Activated T-helper 2 cell treated with anti-CD3 and anti-CD28 coated beads, Interferon-gamma antibody, Interleukin-2, Interleukin-4, amounts not matched to agents 10 μg/mL and 5 μg/mL and 100 μg/mL, durations not matched to agents 14 hours and 24 hours and 36 hours (primary cell): ENCODE measurements at places on chromosomes 4 and X. TPM values are rescaled to one million over a fixed set of nuclear protein-coding genes. Genes with fewer than 3 reads are reported as not detected.

DNA sequence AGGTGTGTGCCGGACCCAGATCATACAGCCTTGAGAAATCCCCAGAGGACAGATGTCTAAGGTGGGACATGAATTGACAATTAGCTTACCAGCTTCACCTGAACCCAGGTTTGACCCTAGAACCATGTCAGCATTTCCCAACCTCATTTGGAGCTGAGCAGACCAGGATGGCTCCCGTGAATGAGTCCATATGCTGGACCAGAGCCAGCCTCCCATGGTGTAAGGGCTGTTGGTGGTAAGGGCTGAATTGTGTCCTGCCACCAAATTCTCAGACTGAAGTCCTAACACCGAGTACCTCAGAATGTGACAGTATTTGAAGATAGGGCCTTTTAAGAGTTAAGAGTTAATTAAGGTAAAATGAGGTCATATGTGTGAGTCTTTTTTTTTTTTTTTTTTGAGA, 88.3 kb downstream of the SLC34A2 start:
- H3K4me3 ChIP-seq: no peak overlapping the region
- no peak overlapping the region for H3K27ac ChIP-seq
- no peaks in the 10 kb centered on the region for H3K4me1 ChIP-seq
- no peaks in the 10 kb centered on the region for H3K36me3 ChIP-seq
- no peaks in the 10 kb centered on the region for H3K27me3 ChIP-seq
- no peak for DNase-seq

- H3K4me1 ChIP-seq: no peaks in the 10 kb centered on the region
- no peak overlapping the region for H3K4me3 ChIP-seq
- no peak overlapping the region for H3K27ac ChIP-seq
- no peaks in the 10 kb centered on the region for H3K27me3 ChIP-seq
- no peaks in the 10 kb centered on the region for H3K36me3 ChIP-seq
Measured at GRCh38 chr4:3803946-3804345, 37.8 kb downstream of the ADRA2C start.

GRCh38 chr4:1907848-1908525, 36.8 kb downstream of the NSD2 start:
- peaks cover 48% of the 10 kb centered on the region for H3K4me1 ChIP-seq
- H3K27ac ChIP-seq: peak overlapping the region; percentile 64
- H3K27me3 ChIP-seq: no peaks in the 10 kb centered on the region
- H3K4me3 ChIP-seq: no peak overlapping the region
- H3K36me3 ChIP-seq: peaks cover 80% of the 10 kb centered on the region

GRCh38 chr4:53478671-53479456, 101.4 kb downstream of the FIP1L1 start:
- H3K36me3 ChIP-seq: no peaks in the 10 kb centered on the region
- H3K27ac ChIP-seq: no peak overlapping the region
- DNase-seq: no peak
- peaks cover 6% of the 10 kb centered on the region for H3K27me3 ChIP-seq
- no peak overlapping the region for H3K4me3 ChIP-seq
- no peaks in the 10 kb centered on the region for H3K4me1 ChIP-seq

GRCh38 chr4:39626261-39626660, 12.4 kb downstream of the SMIM14 start:
- H3K27ac ChIP-seq: no peak overlapping the region
- no peak overlapping the region for H3K4me3 ChIP-seq
- H3K27me3 ChIP-seq: no peaks in the 10 kb centered on the region
- DNase-seq: no peak
- H3K4me1 ChIP-seq: peaks cover 3% of the 10 kb centered on the region
- H3K36me3 ChIP-seq: no peaks in the 10 kb centered on the region

GRCh38 chrX:24149351-24150050, at the start of gene ZFX:
Gene ZFX (plus strand): TSS chrX:24149729. CDS start chrX:24172743, 23,014 bp downstream.
- H3K4me3 ChIP-seq: peak within 1 kb of the TSS; percentile 93
- peak within 1 kb of the TSS; percentile 90 for H3K27ac ChIP-seq
- peaks cover 48% of the 10 kb centered on the region for H3K4me1 ChIP-seq
- peak; percentile 57 for DNase-seq

DNA sequence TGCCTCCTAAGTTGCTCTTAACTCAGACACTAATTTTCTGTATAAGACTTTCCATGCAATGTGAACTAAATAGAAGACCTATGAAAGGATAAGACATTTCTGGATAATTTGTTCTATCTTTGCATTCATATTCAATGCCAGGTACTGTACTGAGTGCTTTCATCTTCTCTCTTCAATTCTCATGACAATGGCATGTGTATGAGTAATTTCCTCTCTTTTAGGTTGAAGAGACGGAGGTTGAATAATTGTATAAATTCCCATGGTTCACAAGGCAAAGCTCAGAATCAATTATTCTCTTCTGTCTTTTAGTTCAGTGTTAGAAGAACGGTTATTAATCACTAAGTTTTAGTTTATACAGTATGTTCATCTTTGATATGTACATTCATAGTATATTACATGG, 29.3 kb upstream of the CFAP299 start:
- H3K36me3 ChIP-seq: no peaks in the 10 kb centered on the region
- H3K4me3 ChIP-seq: no peak overlapping the region
- no peaks in the 10 kb centered on the region for H3K27me3 ChIP-seq
- no peaks in the 10 kb centered on the region for H3K4me1 ChIP-seq
- DNase-seq: no peak

DNA sequence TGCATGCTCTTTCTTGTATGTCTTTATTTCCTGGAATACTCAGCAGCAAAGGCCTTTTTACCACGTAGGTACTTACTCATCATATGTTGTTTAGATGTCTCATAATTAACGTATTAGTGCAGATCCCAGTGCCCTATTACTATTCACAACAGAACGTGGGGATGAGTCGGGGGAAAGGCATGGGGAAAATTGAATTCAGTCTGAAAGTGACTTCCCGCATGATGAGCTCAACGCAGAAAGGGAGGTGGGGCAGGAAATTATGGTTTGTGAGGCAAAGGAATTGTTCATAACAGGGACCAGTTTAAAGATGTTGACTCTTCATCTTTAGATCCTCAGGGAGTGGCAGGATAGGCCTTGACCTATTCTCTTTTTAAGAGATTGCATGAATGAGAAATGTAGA, 2.0 kb upstream of the TMPRSS11D start:
- H3K4me3 ChIP-seq: no peak overlapping the region
- H3K4me1 ChIP-seq: no peaks in the 10 kb centered on the region
- H3K27ac ChIP-seq: no peak overlapping the region
- H3K27me3 ChIP-seq: peaks cover 4% of the 10 kb centered on the region
- DNase-seq: no peak

GRCh38 chr4:25813448-25814106, 49.2 kb downstream of the SEL1L3 start:
- H3K4me1 ChIP-seq: no peaks in the 10 kb centered on the region
- H3K4me3 ChIP-seq: no peak overlapping the region
- DNase-seq: no peak
- H3K36me3 ChIP-seq: peaks cover 45% of the 10 kb centered on the region
- no peaks in the 10 kb centered on the region for H3K27me3 ChIP-seq
- H3K27ac ChIP-seq: no peak overlapping the region

GRCh38 chr4:176274441-176274840, 5.4 kb upstream of the ASB5 start:
- H3K27ac ChIP-seq: no peak overlapping the region
- H3K36me3 ChIP-seq: no peaks in the 10 kb centered on the region
- no peaks in the 10 kb centered on the region for H3K27me3 ChIP-seq
- no peaks in the 10 kb centered on the region for H3K4me1 ChIP-seq
- no peak overlapping the region for H3K4me3 ChIP-seq

DNA sequence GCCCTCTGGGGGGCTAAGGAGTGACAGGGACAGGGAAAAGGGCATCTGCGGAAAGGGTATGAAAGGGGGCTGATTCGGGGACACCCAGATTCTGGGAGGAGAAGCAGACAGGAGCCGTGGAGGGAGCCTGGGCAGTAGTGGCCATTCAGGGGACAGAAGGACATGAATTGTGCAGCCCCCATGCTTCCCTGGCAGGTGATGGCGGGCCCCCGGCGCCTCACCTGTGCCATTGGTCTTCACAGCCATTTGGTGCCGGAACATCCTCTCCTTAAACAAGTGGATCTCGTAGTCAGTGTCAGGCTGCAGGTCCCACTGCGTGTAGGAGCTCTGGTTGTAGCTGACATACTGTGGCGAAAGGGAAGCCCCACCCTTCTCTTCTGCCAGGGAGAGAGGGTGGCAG, 21.9 kb downstream of the L1CAM start:
- H3K27me3 ChIP-seq: peaks cover 3% of the 10 kb centered on the region
- H3K4me1 ChIP-seq: no peaks in the 10 kb centered on the region
- no peak overlapping the region for H3K27ac ChIP-seq
- no peak overlapping the region for H3K4me3 ChIP-seq

- peaks cover 9% of the 10 kb centered on the region for H3K4me1 ChIP-seq
- peak overlapping the region; percentile 82 for H3K4me3 ChIP-seq
- peaks cover 28% of the 10 kb centered on the region for H3K27me3 ChIP-seq
Measured at GRCh38 chr4:1009542-1010394, 1.7 kb upstream of the FGFRL1 start.

- peaks cover 1% of the 10 kb centered on the region for H3K27me3 ChIP-seq
- no peak for DNase-seq
- H3K4me3 ChIP-seq: no peak overlapping the region
- no peaks in the 10 kb centered on the region for H3K4me1 ChIP-seq
Measured at GRCh38 chr4:10831727-10832408, 147.3 kb upstream of the CLNK start.

GRCh38 chr4:28973587-28974350, 1746.4 kb upstream of the PCDH7 start:
- no peak for DNase-seq
- H3K36me3 ChIP-seq: no peaks in the 10 kb centered on the region
- H3K27ac ChIP-seq: no peak overlapping the region
- H3K4me1 ChIP-seq: no peaks in the 10 kb centered on the region

GRCh38 chrX:106208154-106208553, 40.0 kb downstream of the PWWP3B start:
- H3K27me3 ChIP-seq: no peaks in the 10 kb centered on the region
- H3K4me1 ChIP-seq: no peaks in the 10 kb centered on the region
- H3K4me3 ChIP-seq: no peak overlapping the region
- H3K27ac ChIP-seq: no peak overlapping the region
- no peaks in the 10 kb centered on the region for H3K36me3 ChIP-seq
- DNase-seq: no peak

DNA sequence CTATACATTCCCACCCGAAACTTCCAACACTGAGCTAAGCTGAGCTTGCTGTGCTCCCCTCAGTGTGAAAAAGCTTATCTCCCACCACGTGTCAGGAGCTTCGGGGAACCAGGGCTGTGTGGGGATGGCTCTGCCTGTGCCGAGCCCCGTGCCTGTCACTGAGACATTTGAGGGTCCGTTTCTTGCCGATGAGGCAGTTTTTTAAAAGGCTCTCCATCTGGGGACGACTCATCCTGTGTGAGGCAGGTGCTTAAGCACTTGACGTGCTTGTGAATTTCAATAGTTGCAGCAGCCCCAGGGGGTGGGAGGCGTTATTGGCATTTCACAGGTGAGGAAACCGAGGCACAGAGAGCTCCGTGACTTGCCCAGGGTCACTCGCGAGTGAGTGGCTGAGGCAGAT, 151.8 kb downstream of the STOX2 start:
- no peak overlapping the region for H3K27ac ChIP-seq
- H3K36me3 ChIP-seq: no peaks in the 10 kb centered on the region
- no peaks in the 10 kb centered on the region for H3K4me1 ChIP-seq
- DNase-seq: no peak
- H3K4me3 ChIP-seq: no peak overlapping the region
- no peaks in the 10 kb centered on the region for H3K27me3 ChIP-seq

- peak; percentile 57 for DNase-seq
- H3K36me3 ChIP-seq: peaks cover 8% of the 10 kb centered on the region
- peak overlapping the region; percentile 79 for H3K4me3 ChIP-seq
- peaks cover 28% of the 10 kb centered on the region for H3K4me1 ChIP-seq
Measured at GRCh38 chr4:168831919-168832762, 177.9 kb downstream of the CBR4 start.

DNA sequence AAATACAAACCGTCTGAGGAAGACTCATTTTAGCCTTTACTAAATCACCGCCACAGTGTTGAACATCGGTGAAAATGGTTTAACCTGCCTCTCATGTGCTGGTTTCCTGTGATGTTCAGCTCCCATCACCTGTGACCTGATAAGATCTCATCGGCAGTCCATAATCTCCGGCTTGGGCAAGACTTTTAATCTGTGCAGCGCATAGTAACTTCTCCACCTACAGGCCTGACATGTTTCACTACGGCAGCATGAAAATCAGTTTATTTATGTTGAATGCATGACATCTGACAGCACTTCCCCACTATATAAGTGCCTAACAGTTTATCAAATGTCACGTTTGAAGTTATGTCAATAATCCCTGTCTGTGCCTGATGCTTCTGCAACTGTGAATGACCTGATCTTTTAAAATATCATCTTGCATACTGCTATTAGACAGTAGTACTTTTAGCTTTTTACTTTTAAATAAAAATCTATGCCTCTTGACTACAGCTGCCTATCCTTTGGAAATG, 1919.8 kb upstream of the AGA start:
- H3K4me3 ChIP-seq: no peak overlapping the region
- no peaks in the 10 kb centered on the region for H3K27me3 ChIP-seq
- no peaks in the 10 kb centered on the region for H3K36me3 ChIP-seq
- H3K27ac ChIP-seq: no peak overlapping the region
- no peak for DNase-seq

DNA sequence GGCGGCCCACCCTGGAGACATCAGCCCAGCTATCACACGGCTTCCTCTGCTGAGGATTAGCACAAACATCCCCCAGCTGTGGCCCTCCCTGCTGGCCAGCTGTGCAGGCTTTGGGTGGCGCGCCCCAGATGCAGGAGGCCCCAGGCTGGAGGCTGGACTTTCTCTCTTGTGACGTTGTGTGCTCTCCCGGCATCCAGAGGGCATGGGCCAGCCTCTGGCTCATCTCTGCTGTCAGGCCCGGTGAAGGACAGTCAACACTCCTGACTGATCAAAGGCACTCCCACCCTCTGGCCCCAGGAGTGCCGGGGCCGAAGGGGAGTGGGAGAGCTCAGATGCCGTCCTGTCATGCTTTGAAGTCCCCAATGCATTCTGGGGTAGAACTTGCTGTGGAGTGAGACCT, 29.9 kb upstream of the PJA1 start:
- no peaks in the 10 kb centered on the region for H3K4me1 ChIP-seq
- no peak overlapping the region for H3K27ac ChIP-seq
- no peak for DNase-seq
- no peaks in the 10 kb centered on the region for H3K27me3 ChIP-seq
- no peaks in the 10 kb centered on the region for H3K36me3 ChIP-seq

Gene PHKA2
- total RNA-seq: 20.9 and 22.0 TPM in 2 replicates

Gene MAGEA2B
- total RNA-seq: not detected in 2 replicates

Gene GLOD5
- total RNA-seq: not detected in 2 replicates

Gene TRO
- total RNA-seq: 2.1 and 2.8 TPM in 2 replicates

Gene GPR143
- not detected in 2 replicates for total RNA-seq

Gene PRRG1
- total RNA-seq: not detected in 2 replicates

Gene SPANXN3
- total RNA-seq: not detected in 2 replicates

Gene LRIT3
- total RNA-seq: 0.05 and 0.07 TPM in 2 replicates

Gene MAGED4
- not detected in 2 replicates for total RNA-seq

Gene MAGEB10
- total RNA-seq: not detected in 2 replicates
